Activated T-helper 1 cell treated with Interleukin-2 at 50 U/mL for 16 hours (primary cell): ENCODE measurements at places on chromosomes 6 and 20.

DNA sequence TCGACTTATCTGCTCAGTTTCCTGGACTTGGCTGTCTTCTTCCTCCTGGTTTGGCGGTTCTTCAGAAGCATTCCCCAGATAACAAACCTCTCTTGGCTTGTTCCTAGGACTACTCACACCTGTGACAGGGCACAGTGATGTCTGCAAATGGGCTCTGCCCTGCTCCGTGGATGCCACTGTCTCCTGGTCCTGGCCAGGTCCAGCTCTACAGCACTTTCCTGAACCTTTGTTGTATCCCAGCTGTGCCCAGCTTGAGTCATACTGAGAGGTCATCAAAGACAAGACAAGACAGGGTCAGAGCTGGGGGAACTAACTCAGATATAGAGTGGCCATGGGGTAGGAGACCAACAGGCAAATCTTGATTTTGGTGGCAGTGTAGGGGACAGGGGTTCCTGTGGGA is 102.7 kb upstream of the SLC22A23 start:
- DNase-seq: no peak

- DNase-seq: no peak
Observed at GRCh38 chr20:33828967-33829560, 17.9 kb downstream of the CHMP4B start.

- DNase-seq: no peak
Observed at GRCh38 chr6:150756173-150756572, 109.3 kb upstream of the MTHFD1L start.

- DNase-seq: no peak
Observed at GRCh38 chr6:1817033-1817761, 207.5 kb downstream of the FOXC1 start.

DNA sequence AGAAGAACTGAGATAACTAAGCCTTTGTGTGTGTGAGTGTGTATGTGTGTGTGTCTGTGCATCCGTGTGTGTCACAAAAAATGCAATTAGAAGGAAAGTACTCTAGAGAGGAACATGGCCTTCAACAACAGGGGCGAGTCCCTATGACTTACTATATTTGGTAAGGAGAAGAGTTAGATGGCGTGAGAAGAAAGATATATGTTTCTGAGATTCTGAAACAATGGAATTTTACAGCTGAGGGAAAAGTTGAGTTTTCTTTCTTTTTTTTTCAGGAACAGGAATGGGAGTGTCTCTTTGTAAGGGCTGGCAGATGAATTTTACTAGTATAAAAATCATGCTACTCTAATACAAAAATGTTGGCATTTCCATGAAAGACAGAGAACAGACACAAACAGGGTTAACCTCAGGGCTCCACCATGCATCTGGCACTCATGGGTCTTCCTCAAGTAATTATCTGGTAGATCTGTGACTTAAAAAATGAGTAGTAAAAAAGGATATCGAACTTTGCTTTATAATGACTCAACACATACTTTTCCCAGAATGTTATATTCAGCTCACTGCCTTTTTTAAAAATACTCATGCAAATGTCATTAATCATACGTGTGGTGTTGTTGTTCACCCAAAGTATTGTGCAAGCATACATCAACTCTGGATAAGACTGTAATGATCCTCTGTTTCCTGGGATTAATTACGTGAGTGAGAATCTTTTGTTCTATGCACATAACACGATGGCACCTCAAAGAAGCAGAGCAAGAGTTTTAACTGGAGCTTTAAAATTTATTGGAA is 12.8 kb upstream of the SASH1 start:
- no peak for DNase-seq

DNA sequence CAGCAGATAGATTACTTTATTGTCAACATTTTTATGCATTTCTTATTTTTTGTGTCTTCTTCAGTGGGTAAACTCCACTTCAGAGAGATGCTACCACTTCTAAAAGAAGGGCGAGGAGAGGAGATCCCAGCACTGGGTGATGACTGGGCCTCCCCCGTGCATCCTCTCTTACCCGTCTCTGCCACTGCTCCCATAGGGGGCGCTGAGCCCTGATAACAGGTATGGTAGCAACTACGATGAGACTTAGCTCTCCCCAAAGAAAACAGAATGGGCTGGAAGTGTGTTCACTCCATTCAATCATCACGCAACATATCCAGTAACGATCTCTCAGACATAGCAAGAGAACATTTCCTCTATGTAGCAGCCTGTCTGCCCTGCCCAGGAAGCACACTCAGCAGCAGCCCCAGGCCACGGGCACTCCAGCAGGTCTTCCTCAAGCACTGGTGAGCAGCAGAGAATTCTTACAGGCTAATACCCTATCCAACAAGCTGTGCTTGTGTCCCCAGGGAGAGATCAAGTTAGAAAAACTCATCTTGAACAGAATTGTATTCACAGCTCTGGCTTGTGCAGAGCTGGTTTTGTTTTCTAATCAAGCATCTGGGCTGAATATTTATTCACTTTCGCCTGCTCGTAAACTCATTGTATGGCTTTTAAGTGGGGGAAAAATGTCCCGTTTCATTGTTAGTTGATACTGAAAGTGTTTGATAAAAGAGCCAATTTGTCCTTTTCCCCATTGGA is 533.1 kb upstream of the CDH4 start:
- no peak for DNase-seq

DNA sequence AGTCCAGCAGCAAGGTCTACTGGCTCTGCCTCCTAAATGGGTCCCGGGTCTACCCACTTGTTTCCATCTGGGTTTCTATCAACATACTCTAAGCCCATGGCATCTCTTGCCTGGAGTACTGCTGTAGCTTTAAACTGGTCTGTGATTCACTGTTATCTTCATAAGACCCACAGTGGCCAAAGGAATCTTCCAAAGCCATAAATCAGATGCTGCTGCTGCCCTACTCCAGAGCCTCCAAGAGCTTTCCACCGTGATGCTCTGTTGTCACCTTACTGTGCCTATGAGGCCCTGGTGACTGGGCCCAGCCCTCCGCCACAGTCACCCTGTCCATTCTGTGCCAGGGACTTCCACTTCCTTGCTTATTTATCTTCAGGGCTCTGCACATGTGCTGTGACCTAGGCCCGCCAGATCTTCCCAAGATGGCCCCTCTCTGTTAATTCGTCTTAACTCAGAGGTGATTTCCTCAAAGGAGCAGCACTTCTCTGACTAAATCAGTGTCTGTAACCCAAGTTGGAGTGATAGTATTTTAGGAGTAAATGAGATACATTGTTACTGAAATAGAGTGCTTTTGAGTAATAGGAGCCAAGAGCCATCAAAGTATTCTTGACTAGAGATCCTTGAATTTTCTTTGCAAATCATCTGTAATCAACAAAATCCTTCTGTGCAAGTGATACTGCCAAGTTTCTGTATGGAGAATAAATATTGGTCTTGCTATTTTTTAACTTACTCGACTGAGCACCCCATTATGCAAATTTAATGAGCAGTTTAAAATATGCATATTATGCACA is 102.5 kb downstream of the PPP1R14C start:
- no peak for DNase-seq

DNA sequence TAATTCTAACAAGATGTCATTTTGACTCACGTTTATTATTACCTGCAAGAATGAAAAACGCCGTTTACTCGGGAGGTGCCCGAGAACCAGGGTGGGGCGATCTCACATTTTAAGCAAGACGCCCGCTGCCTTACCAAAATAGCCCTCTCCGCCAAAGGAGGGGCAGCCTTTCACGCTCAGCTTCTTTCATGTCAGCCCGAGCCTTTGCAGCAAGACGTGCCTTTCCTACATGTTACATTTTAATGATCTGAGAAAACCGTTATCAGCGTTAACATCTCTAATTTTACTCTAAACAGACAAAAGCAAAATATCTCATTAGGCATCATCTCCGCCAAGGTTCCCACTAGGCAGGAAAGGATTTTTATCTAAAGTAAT is 2.0 kb downstream of the BACH2 start:
- DNase-seq: peak; percentile 16

- DNase-seq: no peak
Observed at GRCh38 chr20:50919567-50919966, 11.7 kb downstream of the ADNP start.
